ENCODE measurements at places on chromosomes 7 and 10.

DNA sequence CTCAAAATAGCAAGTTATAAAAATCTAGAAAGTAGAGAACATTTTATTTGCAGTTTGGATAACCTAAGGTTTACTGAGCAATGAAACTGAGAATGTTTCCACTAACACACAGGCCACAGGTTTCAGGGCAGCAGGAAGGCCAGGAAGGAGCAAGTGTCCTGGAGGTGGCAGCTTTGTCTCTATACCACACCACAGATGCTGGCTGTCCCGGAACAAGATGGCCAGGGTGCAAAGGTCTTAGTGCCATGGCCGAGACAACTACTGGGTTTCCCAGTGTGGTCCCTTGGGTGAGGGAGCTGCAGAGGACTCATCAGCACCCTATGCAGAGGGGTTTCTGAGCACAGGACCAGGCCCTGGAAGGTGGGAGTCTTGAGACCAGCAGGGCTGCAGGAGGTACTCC, 92.0 kb downstream of the CTBP2 start:
- DNase-seq: no peak

DNA sequence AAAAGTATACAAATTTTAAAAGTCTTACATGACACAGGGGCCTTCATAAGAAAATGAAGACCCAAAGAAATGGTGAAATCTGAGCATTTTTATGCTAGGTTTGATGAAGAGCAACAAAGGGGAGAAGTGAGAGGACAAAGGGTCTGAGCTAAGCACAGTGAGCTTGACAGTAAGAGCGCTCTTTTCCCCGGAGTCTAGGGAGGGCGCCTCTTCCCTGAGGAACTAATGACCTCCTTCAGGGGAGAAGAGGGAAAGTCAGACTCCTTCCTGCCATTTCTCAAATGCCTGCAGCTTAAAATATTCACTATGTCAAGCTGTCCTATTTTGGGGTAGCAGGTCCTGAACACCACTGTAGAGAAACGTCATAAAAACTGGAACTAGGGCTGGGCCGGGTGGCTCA, 18.1 kb upstream of the PAXIP1 start:
- DNase-seq: no peak

GRCh38 chr10:60480865-60481563, 91.3 kb upstream of the ANK3 start:
- DNase-seq: peak; percentile 38

DNA sequence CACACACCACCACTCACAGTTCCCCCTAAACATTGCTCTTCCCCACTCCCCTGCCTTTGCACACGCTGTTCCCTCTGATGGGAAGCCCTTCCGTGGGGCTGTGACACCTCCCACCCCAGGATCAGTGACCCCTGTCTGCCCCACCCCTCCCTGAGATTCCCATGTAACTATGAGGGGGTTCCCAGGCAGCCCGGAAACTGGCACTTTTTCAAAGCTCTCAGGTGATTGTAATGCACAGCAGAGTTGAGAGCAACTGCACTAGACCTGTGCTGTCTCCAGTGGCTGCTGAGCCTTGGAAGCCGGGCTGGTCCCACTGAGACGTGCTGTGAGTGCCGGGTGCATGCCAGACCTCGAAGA, 29.8 kb downstream of the GPRIN2 start:
- DNase-seq: no peak

DNA sequence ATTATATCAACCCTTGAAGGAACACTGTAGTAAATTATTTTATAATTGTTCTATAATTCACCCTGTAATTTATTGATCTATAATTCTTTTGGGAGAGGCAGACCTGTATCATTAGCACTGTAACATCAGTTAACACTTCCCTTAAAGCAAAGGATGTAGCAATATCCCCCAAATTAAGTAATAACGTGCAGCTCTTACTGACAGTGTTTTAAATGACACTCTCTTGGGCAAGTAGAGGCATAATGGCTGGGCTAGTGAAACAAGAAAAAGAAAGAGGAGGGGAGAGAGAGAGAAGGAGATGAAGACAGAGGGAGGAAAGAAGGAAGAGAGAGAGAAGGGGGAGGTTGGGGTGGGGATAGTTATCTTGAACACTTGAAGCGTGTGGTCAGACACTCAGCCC, 161.0 kb upstream of the RNF32 start:
- DNase-seq: no peak

DNA sequence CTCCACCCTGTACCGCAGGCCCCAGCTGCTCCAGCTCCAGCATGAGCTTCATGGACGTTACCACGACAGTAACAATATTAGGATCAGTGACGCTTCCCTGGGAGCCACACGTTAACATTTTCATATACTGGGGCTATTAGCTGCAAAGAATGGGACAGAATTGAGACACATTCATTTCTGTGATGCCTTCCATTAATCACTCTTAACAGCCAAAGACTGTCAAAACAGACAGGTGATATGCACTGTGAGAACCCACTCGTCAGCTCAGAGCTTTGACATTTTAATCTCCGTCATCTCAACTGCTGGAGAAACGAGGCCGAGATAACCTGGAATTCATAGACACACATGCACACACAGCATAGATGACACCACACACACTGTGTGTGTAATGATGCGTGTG, 408.4 kb upstream of the SHH start:
- no peak for DNase-seq

GRCh38 chr7:23811540-23811939, 101.5 kb downstream of the STK31 start:
- DNase-seq: peak; percentile 5

GRCh38 chr7:142556740-142557139, 192.5 kb upstream of the PRSS1 start:
- DNase-seq: peak; percentile 58

- no peak for DNase-seq
Observed at GRCh38 chr7:106566196-106566595, 94.8 kb downstream of the CCDC71L start.

GRCh38 chr10:88804083-88804812, 1.7 kb downstream of the LIPM start:
- DNase-seq: no peak

GRCh38 chr7:12979181-12979580, 291.7 kb downstream of the ARL4A start:
- no peak for DNase-seq

GRCh38 chr7:149241696-149242095, 2.2 kb downstream of the ZNF212 start:
- DNase-seq: no peak

- no peak for DNase-seq
Observed at GRCh38 chr10:393787-394438, 258.7 kb downstream of the ZMYND11 start.

DNA sequence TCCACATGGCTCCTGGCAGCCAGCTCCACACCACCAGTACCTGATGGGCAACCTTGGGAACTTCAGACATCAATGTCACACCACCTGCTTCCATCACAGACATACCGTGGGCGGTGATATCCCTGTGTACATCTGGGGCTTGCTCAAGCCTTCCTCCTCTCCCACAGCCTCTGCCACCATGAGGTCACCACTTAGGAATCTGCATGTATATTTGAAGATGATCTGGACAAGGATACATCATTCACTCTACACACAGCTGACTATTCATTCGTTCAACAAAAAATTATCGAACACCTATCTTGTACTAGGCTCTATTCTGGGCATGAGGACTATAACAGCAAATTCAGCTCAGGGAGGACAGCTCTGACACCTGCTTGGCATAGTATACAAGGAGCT, 6.8 kb downstream of the DLG5 start:
- DNase-seq: peak; percentile 89

- DNase-seq: no peak
Observed at GRCh38 chr7:144391823-144392255, 11.7 kb downstream of the NOBOX start.

DNA sequence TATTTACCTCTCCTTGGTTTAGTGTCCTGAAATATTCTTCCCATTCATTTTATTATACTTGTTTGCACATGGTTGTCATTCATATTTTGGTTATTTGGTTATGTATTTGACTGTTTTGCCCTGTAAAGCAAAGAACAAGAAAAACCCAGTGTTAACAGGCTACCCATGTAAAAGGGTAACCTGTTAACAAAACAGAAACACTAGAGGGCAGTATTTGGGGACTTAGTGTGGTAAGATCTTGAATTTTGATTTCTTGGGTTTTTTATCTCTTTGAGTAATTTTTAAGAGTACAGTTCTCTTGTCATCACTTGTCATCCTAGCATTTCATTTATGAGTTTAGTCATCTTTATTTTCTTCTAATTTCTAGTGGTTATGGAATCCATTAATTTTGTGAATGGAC, 51.3 kb downstream of the POLL start:
- DNase-seq: no peak

DNA sequence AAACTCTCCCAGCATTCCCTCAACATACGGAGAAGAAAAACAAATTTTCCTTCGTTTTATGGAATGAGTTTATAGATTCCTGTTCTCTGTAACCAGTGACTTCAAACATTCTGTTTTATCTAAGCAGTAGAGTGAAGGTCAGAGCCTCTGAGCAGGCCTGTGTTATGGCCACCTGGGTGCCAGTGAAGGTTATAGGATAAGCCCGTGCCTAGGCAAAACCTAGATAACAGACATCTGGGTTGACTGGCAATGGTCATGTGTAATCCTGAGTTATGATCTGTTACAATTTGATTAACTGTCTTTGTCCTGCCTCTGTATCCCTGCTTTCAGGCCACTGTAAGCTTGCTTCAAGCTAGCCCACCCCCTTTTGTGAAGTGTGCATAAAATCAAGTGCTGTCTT, 8.3 kb downstream of the LSM5 start:
- no peak for DNase-seq

GRCh38 chr10:99143011-99143410, 92.6 kb downstream of the HPSE2 start:
- DNase-seq: no peak

- DNase-seq: no peak
Observed at GRCh38 chr10:109106604-109107003, 816.7 kb downstream of the XPNPEP1 start.

DNA sequence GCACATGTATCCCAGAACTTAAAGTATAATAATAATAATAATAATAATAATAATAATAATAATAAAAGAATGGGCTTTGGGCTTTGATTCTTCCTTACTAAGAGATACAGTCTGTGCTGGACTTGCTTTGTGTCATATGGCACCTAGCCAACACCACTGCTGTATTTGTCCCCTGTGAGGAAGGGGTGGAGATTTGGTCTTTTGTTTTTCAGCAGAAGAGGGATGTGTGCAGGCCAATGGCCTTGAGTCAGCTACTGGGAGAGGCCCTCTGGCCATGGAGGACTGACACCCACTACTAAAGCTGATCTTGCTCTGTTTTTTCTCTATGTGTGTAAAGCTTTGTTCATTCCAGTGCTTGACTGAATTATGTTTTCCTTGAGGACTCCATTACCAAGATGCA, 573.0 kb upstream of the PCDH15 start:
- DNase-seq: no peak

DNA sequence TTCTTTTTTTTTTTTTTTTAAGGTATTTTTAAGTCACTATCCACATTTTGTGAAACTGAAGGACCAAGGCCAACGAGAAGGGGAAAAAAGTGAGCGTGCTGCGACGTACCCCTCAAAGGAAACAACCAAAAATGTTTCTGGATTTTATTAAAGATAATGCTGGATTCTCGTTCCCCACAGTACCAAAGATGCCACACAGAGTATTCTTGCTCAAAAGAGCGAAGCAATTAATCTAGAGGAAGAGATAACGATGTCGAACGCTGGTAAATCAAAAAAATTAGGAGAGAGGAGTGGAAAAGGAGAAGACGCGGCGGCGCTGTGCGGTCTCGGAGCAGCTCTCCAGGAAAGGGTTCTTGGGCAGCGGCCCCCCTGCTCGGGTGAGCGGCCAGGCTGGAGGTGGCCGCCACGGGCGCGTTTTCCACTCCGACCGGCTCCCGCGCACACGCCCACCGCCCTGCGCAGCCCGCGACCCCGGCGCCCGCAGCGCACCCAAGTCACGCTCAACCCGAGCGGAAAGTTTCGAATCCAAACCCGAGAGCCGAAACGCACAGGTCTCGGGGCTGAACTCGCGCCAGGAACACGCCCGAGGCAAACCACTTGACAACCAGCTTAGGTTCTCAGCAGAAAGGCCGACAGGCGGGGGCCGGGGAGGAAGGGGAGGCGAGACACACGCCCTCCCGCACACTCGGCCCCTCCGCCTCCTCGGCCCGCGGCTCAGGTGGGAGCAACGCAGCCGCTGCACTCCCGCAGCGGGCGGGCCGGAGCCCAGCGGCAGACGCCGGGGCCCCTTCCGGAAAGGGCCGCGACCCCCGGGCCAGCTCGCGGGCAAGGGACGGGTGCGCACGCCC, 989 bp downstream of the SRPK2 start:
- peak; percentile 72 for DNase-seq

GRCh38 chr10:60643874-60644273, 134.4 kb upstream of the CDK1 start:
- DNase-seq: no peak

GRCh38 chr10:125812128-125812750, 10.8 kb downstream of the UROS start:
- DNase-seq: no peak

GRCh38 chr7:93758631-93759030, 131.9 kb downstream of the TFPI2 start:
- no peak for DNase-seq

DNA sequence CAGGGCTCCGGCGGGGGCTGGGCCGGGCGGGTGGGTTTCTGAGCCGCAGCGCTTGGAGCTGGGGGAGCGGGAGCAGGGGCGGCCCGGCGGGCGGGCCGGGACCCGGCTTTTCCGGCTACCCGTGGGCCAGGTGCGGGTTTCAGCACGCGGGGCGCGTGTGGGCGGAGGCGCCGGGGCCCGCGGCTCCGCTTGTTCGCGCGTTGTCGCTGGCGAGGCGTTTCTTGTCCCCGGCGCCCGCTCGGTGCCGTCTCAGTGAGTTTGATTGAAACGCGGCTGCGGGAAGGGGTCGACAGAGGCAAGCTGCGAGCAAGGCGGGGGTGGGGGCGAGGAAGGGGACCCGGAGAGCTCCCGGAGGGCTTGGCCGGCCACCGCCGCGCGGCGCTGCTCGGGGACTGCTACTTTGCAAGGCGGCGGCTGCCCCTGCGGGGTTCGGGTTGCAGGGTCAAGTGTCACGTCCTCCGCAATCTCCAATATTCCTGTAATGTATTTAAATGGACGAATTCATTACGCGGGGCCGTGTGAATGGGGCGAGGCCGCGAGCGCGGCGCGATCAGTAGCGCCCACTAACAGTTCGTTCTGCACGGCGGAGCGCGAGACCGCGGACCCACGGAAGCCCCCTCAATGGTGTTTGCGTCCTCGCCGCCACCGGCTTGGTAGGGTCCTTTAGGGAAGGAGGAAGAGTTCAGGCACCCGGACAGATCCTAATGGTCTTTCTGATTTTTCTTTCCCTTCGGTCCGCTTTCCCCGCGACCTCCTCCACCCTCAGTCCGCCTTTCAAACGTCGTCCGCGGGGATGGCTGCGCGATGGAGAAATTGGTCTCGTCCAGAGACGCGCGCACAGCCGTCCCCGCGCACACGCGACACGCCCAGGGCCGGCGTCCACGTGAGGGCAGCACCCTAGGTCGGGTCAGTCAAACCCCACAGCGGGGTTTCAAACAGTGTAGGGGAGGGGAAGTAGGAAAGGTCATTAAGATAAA, 76.9 kb downstream of the INSIG1 start:
- DNase-seq: no peak

DNA sequence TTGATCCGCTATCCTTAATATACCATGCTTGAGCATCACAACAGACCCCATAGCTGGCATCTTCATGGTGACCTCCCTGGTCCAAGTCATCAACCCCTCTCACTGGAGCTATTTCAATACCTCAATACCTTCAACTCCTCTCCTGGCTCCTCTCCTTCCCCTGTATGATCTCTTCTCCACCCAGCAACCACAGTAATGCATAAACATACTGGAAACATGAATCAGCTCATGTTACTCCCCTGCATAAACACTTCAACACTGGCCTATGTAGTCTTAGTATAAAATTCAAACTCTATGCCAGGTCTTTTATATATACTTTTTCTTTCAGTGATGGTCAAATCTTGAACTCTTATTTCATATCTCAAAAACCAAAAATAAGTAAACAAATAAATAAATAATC, 31.8 kb upstream of the TMEM273 start:
- DNase-seq: no peak
